ENCODE measurements at places on chromosomes 4 and X. TPM values are rescaled to one million over a fixed set of nuclear protein-coding genes. Genes with fewer than 3 reads are reported as not detected.
A peak's percentile ranks its signal among the peaks of the same experiment; 100 is the strongest.

The TLL1 gene
- total RNA-seq = 4.2 TPM

The TEX13D gene
- not detected for total RNA-seq

The PDLIM5 gene
- total RNA-seq = 641 TPM

The KLHL4 gene
- total RNA-seq = 2.5 TPM

The TTC29 gene
- 0.85 TPM for total RNA-seq

The KCNIP4 gene
- total RNA-seq = not detected

The ASB5 gene
- total RNA-seq = 5.1 TPM

The CCNA2 gene
- total RNA-seq = 0.59 TPM

The MTMR1 gene
- 22.5 TPM for total RNA-seq

The KLB gene
- total RNA-seq = 0.28 TPM

The ZMAT1 gene
- total RNA-seq = 9.6 TPM

The TMPRSS11F gene
- total RNA-seq = not detected

DNA sequence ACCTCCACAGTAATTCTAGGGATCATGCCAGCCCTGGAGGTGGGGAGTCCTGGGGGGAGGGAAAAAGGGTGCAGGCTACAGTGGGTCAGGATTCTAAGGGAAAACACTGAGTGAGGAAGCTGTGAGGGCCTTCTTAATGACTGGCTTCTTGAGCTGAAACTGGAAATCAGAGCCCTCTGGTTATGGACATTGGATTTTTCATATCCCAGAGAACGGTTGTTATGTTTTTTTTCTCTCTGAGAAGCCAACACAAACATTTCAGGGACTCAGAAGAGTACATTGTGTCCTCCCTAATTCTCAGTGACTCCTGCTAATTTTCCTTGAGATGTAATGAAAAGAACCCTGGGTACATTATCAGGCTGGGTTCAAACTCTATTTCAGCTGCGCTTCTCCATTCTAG, 162.4 kb upstream of the PRDX4 start:
- no peak for DNase-seq

DNA sequence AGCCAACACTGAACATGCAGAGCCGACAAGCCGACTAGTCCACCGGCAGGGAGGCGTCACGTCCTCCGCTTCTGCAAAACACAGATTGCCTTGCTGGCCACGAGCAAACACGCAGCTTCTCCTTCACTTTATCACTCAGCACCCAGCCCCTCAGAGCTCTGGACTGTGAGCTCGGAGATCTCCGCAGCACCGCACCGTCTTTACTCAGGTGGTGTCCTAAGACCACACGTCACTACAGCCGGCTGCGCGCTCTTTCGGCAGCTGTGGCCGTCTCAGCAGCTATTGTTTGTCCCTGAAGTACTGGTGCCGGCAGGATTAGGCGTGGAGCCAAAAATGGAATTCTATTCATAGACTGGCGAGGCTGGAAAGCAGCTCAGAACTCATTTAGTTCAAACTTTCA, 72.0 kb downstream of the FAT1 start:
- peak; percentile 77 for DNase-seq

DNA sequence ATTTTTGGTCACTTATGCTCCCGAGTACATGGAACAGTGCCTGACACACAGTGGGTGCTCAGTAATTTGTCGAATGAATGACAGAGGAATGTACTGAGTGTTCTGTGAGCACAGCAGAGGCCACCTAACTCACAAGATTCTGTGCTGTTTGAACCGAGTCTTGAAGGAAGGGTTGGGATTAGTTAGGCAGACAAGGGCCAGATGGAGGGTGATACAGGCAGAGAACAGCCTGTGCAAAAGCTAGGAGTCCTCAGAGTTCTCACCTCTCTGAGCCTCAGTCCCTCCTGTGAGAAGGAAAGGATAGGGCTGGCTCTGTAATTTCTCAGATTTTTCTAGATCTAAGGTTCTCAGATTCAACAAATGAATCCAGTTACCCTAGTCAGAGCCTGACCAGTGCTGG, 108.8 kb downstream of the NHSL2 start:
- DNase-seq = no peak

GRCh38 chrX:129939986-129940385, 34.0 kb downstream of the UTP14A start:
- no peak for DNase-seq

All from right cardiac atrium (tissue), 5 donors.